ENCODE measurements at places on chromosomes 5 and 9. TPM values are rescaled to one million over a fixed set of nuclear protein-coding genes. Genes with fewer than 3 reads are reported as not detected.

ANKRD20A1 gene
- not detected for total RNA-seq

SPATA31E1 gene
- total RNA-seq, result not detected

MCTP1 gene
- 5.9 TPM for total RNA-seq

FLT4 gene
- total RNA-seq, result 0.45 TPM

PAPPA gene
- 11.1 TPM for total RNA-seq

IFNB1 gene
- total RNA-seq, result not detected
